ENCODE measurements at places on chromosomes 11 and 22.
A peak's percentile ranks its signal among the peaks of the same experiment; 100 is the strongest.

- no peak for DNase-seq
Observed at GRCh38 chr22:25420925-25421904, 143.3 kb upstream of the GRK3 start.

DNA sequence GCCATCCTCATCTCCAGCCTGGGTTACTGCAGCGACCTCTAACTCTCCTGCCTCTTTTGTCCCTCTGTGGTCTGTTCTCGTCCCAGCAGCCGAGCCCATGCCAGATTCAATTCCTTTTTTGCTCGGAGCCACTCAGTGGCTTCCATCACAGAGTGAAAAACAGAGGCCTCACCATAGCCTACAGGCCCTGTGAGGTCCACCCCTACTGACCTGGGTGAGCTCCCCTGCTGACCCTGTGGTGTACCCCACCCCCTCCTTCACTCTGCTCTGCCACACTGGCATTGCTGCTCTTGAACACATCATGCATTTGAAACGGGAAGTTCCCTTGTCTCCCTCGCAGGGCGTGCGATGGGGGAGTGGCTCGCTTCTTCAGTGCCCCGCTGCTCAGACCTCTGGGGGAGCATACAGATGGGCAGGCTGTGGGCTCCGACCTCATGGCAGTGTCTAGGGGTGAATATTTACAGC, 2.1 kb downstream of the AIP start:
- DNase-seq, result peak; percentile 53

DNA sequence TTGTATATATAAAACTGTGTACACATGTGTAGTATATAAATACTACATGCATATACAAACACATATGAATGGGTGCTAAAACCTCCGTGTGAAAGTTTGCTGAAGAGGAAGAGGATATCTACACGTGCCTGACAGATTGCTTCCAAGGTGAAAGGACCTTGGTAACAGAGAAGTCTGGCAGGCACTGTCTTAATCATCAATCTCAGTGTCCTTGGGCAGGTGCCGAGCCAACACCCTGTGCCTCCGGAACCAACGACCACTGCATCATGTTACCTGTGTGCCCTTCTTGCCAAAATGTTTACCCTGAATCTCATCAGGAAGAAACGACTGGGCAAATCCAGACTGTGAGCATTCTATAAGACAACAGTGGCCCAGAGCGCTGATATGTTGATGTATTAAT, 15.0 kb downstream of the NAP1L4 start:
- no peak for DNase-seq

GRCh38 chr11:96088914-96089313, 165.0 kb upstream of the MTMR2 start:
- DNase-seq, result no peak

DNA sequence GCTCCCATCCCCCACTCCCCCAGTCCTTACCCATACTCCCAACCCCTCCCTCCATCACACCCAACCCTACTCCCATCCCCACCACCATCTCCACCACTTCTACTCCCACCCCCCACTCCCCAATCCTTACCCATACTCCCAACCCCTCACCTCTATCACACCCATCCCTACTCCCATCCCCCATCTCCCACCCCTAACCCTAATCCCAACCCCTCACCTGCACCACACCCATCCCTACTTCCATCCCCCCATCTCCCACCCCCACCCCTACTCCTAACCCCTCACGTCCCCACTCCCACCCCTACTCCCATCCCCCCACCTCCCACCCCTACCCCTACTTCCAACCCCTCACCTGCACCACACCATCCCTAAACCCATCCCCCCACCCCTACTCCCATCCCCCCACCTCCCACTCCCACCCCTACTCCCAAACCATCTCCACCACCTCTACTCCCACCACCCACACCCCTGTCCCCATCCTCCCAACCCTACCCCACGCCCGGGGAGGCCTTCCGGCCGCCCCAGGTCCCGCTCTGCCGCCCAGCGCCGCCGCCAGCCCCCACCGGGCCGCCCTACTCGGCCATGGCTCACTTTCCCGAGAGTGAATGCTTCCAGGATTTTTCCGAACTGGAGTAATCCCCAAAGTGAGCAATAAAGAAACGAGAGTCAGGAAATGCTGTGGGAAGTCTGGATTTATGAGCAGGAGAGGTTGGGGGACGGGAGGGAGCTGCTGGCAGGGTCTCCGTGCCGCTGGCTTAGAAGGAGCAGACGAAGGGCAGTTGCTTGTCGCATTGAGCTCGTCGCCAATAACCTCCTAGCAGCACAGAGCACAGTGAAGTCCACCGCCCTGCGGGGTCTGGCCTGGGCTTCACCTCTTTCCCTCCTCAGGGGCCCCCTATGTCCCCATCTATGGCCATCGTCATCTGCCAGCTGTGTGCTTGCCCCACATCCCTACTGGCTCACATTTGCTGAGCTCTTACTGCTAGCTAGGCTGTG, 4.6 kb downstream of the PRG3 start:
- no peak for DNase-seq

DNA sequence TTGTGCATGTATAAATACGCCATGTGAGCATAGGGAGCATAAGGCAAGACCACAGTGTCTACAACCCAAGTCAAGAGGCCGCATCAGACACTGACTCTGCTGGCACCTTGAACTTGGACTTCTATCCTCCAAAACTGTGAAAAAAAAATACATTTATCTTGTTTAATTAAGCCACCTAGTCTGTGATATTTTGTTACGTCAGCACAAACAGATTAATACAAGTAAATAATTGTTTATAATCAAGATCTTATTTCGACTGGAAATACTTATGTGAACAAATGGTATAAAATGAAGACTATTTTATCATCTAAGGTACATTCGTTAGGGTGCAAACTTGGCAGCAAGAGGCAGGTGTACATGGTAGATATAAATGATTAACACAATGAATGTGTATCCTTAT, 599.3 kb upstream of the LRRC4C start:
- no peak for DNase-seq

DNA sequence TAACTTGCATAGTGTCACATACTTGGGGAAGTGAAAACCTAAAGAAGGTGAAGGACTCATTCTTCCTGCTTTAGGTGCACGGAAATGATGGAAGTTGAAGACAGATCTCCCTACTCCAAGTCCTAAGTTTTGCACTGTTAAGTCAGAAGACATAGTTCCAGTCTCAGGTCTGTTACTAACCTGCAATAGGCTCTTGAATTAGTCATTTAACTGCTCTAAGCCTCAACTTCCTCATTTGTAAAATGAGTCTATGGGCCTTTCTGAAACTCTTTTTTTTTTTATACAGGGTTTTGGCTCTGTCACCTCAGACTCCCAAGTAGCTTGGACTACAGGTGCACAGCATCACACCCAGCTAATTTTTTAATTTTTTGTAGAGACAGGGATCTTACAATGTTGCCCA, 30.8 kb upstream of the POU2AF1 start:
- DNase-seq, result no peak

GRCh38 chr11:12029738-12030363, 21.4 kb upstream of the DKK3 start:
- no peak for DNase-seq

DNA sequence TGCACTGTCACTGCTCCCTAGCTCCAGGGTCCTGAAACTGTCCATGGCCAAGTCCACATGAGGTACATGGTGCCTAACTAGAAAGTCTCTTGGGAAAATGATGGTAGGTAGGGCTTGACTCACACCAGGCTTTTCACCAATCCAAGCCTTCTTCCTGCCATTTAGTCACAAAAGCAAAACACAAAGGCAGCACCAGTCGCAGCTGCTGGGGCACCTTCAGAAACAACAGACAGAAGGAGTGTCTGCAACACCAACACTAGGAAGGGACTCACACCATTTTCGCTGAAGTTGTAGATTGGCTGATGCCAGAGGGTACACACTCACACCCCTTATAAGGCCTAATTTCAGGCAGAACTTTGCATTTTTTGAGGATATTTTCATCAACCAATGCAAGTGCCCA, 55.7 kb downstream of the SYTL2 start:
- DNase-seq, result no peak

GRCh38 chr11:62423012-62423411, 4.2 kb downstream of the SCGB1A1 start:
- no peak for DNase-seq

GRCh38 chr22:22026157-22026831, 43.7 kb upstream of the TOP3B start:
- no peak for DNase-seq

DNA sequence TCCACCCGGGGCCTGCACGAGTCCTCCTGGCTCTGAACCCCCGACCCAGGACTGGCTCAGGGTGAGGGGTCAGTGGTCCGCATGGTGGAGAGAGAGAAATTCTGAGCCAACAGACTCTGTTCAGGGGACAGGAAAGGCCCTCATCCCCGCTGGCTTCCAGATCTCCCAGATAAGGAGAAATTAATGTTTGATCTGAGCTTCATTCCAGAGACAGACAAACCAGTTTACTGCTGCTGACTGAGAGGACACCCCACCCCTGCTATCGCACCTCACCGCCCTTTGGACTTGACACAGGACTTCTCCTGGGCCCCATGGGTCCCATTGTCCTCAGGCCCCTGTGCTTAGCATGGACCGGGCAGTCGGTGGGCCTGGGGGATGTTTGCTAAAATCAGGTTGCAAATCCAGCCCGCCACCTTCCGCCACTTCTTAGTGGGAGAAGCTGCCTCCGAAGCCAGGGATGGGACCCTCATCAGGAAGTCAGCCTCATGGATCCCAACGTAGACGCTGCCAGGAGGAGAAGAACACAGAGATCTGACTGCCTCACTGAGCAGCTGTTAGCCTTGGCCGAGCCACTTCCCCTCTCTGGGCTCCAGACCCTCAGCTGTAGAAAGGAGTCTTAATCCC, 11.2 kb upstream of the UPK3A start:
- DNase-seq, result no peak

DNA sequence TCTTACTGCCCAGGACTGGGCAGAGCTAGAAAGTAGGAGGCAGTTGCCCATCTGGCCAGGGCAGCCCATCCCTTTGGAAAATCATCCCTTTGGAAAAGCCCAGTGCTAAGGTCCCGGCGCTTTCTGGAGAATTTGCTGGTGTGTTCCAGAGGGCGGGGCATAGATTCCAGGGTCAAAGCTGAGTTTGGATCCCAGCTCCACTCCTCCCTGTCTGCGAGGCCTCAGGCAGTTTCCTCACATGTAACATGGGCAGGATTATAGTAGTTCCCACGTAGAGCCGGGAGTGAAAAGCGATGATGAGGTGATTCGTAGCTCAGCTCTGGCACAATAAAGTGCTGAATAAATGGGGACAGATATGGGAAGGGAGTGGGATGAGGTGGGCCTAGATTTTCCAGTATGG, 31.4 kb upstream of the LRRC10B start:
- no peak for DNase-seq

DNA sequence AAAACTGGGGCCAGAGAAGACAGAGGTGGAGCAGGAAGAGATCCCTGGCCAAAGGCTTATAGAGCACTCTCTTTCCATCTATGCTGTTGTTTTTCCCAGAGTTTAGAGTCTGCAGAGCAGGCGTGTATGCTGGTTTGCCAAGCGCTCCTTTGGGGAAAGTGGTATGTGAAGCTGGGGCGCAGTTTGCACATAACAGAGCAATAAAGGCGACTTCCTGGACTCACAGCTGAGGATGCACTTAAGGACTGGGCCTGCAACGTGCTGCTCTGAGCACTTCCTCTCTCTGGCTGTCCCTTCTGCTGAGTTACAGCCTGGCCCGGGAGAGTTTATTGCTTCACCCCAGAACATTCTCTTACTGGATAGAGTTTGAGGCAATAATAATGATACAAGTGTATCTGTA, 41.7 kb downstream of the THAP12 start:
- no peak for DNase-seq

DNA sequence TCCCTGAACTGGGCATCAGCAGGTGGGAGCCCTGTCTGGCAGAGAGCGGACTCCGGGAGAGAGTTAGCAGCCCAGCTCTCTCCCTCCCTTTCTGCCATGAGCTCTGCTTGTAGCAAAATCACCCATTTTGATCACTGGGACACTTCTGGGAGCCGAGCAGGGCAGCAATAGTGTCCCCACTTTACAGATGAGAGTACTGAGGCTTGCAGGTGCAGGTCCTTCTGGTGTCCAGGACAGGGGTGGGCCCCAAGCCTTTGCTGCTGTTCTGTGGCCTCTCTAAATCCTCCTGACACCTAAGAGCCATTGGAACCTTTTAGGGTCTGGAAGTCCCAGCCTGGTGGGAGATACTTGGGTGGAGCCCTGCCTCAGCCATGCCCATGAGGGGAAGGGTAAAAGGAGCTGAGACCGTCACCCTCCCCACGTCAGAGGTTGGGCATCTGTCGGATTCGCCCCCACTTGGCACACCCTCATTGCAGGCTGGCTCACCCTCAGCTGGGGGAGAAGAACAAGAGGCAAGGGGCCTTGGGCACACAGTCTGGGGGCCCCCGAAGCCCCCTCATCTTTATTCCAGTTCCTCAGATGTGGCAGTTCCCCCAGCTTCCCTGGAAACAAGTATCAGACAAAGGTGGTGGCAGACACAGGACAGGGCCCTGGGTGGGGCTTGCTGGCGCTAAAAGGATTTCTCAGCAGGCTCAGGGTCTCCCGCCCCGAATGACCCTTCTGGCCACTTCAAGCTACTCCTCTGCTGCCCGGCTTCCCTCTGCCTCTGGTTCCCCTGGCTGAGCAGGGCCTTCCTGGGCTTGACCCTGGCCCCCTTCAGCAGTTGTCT, 4.5 kb downstream of the RIN1 start:
- no peak for DNase-seq

DNA sequence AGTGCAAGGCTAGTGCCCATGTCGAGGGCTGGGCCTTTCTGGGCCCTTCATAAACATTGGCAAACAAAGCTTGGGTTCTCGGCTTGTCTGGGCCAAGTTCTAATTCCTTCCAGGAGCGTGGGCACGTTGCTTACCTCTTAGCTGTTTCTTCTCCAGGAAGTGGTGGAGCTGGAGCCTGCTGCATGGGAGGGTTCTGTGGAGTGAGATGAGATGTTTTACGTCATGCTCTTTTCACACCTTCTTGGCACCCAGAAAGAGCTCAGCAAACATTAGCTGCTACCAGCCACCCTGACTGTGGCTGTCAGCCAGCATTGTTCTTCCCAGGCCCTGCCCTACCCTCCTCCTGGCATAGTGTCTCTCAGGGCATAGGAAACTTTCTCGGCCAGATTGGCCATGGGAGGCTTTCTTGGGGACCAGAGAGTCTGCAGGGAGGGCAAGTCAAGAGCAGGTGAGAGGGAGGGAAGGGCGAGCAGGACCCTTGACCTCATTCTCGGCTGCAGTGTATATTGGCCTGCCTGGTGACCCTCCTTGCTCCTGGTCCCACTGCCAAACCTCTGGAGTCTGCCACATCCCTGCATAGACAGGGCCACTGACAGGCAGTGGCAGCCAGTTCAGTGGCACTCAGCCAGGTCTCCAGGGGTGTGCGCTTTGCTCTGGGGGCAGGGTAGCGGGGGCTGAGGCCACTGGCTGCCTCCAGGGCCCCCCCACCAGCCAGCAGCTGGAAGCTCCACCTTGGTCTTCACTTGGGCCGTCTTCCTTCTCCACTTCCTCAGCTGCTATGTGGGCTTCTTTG, 98.8 kb downstream of the BCR start:
- peak; percentile 46 for DNase-seq

DNA sequence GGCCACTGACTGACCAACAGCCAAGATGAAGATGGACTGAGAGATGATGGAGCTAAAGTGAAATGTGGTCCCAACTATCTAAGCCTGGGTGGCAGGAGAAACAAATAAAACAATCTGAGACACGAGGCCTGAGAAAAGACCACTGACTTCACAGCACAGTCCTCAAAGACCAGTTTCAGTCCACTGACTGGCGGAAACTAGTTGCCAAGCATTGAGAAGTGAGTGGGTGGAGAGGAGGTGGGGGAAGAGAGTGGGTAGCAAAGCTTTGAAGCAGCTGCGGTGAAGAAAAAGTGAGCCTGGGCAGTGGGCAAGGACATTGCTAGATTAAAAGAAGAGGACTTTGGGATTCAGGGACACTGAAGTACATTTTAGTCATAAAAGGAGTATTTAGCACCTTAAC, 1.9 kb downstream of the MS4A1 start:
- DNase-seq, result no peak

Measured in T-helper 1 cell (primary cell).